ENCODE measurements at places on chromosomes 11 and 22.

DNA sequence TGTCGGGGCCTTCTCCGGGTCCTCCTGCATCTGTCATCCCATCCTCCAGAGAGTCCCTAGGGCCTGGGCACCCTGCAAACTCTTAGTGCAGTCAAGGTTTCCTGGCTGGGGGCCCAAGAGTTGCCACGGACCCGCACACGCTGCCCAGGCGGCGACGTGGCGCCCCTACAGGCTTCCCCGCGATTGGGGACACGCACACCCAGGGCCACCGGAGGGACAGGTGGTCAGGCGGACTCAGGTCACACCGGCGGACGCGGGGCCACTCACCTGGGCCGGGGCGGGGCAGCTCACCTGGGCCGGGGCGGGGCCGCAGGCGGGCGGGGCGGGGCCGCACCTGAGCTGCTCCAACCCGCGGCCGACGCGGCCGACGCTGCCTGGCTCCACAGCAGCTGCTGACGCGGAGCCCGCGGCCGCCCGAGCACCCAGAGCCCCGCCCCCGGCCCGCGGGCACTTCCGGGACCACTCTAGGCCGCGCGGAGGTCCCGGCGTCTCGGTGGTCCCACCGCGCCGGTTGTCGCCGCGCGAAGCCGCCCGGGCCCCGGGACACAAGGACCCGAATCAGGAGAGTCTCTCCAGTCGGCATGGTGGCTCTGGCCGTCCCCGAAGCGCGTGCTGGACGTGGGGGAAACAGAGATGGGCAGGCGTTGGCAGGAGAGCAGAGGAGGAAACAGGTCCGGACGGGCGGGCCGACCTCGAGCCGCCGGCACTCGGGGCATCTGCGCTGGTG lies at the start of gene ZNF70:
Gene ZNF70, minus strand, starts transcription at position 399 of the 727 bp plus-strand sequence. CDS start 5,972 bp downstream, outside the sequence.
- DNase-seq: peak; percentile 81

- DNase-seq: no peak
Observed at GRCh38 chr11:45884596-45885185, 760 bp upstream of the MAPK8IP1 start.

DNA sequence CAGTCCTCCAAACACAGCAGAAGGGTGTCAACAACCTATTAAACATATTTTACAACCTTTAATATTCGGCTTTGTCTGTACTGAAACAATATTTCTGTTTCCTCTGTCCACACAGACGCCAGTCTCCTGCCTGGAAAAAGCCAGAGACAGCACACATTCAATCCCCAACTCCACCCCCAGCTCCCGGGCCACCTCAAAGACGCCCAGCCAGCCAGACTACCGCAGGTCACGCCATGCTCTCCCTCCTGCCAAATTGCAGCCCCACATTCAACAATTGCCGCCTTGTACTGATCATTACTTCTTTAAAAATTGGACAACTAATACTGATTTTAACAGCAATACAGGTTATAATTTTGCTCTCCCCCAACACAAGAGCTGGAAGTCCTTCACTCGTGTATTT lies 1.2 kb downstream of the SERGEF start:
- DNase-seq: no peak

GRCh38 chr11:129846508-129847335 lies 31.1 kb downstream of the TMEM45B start:
- DNase-seq: no peak

GRCh38 chr11:96366024-96366423 lies 23.0 kb upstream of the MAML2 start:
- no peak for DNase-seq

- DNase-seq: no peak
Observed at GRCh38 chr11:27599217-27599616, 92.6 kb upstream of the LIN7C start.

GRCh38 chr11:6055569-6055968 lies 25.0 kb upstream of the OR56A1 start:
- no peak for DNase-seq

DNA sequence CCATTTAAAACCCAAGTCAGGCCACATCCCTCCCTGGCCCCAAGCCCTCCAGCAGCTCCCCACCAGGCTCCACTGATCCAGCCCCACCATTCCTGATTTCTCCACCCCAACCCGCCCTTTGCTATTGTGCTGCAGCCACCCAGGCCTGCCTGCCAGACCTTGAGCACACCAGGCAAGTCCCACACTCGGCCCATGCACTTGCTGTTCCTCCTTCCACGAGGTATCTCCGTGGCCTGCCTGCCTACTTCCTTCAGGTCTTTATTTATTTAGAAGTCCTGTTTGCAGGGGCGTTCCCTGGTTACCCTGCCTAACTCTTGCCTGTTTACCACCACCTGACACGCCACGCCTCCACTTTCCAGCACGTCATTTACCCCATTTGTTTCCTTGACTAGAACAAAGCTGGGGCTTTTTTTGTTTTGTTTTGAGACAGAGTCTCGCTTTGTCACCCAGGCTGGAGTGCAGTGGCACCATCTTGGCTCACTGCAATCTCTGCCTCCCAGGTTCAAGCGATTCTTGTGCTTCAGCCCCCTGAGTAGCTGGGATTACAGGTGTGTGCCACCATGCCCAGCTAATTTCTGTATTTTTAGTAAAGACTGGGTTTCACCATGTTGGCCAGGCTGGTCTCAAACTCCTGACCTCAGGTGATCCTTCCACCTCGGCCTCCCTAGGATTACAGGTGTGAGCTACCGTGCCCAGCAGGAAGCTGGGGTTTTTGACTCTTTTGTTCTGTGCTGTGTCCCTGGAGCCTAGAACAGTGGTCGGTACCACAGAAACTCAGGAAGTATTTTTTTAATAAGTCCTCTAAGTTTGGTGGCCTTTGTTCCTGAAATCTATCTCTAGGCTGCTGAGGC lies 6.7 kb downstream of the CENPM start:
- peak; percentile 85 for DNase-seq

- DNase-seq: no peak
Observed at GRCh38 chr11:55942785-55943392, 6.7 kb upstream of the OR5I1 start.

All from stimulated activated CD8-positive, alpha-beta memory T cell treated with anti-CD3 and anti-CD28 coated beads, Interleukin-4, amount 100 ng/mL, for 24 hours (primary cell).